Astrocyte of the spinal cord (primary cell): ENCODE measurements at places on chromosomes 4 and X.

- DNase-seq = peak; percentile 23
These were observed 191.2 kb downstream of the IDS start for GRCh38 chrX:149313871-149314371.

GRCh38 chrX:21926527-21927278 is 13.8 kb upstream of the SMS start:
- peak; percentile 93 for DNase-seq

DNA sequence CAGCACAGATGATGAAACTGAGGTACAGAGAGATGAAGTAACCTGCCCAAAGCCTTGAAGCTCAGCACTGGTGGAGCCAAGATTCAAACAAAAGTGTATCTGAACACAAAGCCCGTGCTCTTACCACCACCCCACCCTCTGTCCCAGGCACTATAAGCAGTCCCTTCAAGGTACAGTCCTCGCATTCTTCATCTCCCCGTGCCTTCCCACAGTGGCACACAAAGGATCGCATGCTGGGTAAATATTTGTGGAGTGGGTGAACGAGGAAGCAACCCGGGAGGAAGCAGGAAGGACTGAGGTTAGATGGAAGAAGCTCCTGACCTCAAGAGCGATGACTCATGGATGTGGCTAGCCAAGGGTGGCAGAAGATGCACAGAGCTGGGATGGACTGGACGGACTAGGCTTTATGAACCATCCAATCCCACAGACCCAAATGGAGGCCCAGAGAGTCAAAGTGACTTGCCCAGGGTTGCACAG is 18.4 kb downstream of the IQSEC2 start:
- peak; percentile 56 for DNase-seq

DNA sequence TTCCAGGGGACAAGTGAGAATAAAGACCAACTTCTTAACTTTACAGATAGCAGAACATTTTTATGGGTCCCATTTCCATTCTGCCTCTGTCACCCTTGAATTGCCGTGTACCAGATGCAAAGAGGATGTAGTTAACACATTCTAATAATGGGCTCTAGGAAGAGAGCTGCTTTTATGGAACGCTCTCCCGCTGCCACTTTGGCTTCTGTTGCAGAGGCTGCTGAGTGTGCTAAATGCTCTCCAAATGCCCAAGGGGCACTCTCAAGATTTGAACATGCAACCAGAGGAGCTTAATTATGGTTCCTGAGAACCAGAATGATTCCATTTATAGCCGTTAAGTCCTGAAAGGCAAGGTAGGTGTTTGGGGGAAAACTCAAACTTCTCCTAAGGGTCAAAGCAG is 28.1 kb upstream of the GPC3 start:
- no peak for DNase-seq

GRCh38 chr4:145176641-145177432 is 3.6 kb downstream of the OTUD4 start:
- DNase-seq = no peak

- no peak for DNase-seq
These were observed 1.0 kb upstream of the HTR2C start for GRCh38 chrX:114582698-114583395.

DNA sequence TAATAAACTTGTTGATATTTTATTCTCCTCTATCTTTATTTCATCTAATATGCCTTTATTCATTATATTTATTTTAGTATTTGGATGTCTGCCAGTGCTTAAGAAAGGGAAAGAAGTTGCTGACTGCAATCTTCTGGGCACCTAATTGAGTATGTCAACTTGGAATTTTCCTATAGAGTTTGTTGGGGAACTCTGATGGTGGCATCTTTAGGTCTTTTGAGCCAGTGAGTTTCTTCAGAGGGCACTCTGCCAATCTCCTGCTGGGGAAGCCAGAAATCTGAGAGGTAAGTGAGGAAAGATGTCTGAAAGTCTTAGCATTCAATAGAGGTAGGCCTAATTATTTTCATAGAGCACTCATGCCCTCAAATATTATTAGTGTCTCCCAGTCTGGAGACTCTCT is 475.0 kb downstream of the GABRG1 start:
- DNase-seq = no peak

DNA sequence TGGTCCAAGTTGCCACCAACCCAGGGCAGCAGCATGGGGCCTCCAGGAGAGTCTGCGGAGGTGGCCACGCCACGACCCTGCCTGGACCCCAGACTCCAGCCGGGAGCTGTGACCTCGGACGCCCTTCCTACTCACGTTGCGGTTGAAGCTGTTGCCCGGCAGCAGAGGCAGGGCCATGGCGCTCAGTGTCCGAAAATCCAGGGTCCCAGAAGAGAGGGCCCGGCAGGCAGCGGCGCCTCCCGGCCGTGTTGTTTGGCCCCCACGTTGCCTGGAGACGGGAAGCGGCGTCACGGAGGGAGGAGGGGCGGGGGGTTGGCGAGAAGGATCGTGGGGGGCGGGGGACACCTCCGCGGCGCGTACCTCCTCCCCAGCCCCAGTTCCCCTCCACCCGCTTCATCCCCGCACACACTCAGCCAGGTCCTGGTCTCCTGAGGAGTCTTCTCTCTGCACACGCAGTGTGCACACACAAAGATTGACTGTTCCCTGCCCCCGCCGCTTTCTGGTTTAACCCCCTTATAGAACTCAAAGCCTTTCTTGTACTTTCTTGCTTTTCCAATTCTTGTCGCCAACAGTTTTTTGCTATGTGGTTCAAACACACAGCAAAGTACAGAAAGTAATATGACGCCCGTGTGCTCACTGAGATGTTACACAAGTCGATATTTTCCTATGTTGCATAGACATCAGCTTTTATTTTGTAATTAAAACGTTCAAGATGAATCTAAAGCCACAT is at the start of gene EFHC2:
EFHC2 (minus strand) TSS at position 261 of the 730 bp plus-strand sequence; CDS start at position 177, 84 bp downstream.
- no peak for DNase-seq

- DNase-seq = no peak
These were observed 505.0 kb downstream of the ARAP2 start for GRCh38 chr4:35739308-35739707.

- no peak for DNase-seq
These were observed 4.6 kb upstream of the CD99L2 start for GRCh38 chrX:150903110-150903508.

GRCh38 chr4:119286377-119287002 is 35.4 kb downstream of the FABP2 start:
- peak; percentile 88 for DNase-seq

- no peak for DNase-seq
These were observed 68.0 kb upstream of the MAGED1 start for GRCh38 chrX:51825436-51825835.

DNA sequence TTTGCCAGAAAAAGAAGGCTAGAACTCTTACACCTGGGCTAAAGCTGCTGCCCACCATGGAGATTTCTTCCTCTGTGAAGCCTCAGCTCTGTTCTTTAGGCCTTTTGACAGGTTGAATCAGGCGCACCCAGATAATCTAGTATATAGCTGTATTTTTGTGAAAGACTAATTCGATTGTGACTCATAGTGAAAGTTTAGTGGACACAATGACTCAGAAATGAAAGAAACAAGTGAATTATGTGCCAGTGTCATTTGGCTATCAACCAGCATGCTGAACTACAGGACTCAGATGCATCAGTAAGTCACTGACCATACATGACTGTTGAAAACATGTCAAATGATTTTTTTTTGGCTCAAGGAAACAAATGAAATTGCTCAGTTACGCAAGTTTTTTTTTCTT is 425.4 kb downstream of the SLITRK2 start:
- no peak for DNase-seq

- DNase-seq = no peak
These were observed 420.2 kb downstream of the BCOR start for GRCh38 chrX:39677585-39677977.

- DNase-seq = no peak
These were observed 24.9 kb upstream of the SEC24B start for GRCh38 chr4:109408711-109409110.

GRCh38 chr4:139754938-139755337 is 89.3 kb downstream of the MGST2 start:
- DNase-seq = no peak

- DNase-seq = no peak
These were observed 37.8 kb downstream of the CYTL1 start for GRCh38 chr4:4981427-4981826.

- no peak for DNase-seq
These were observed 95.4 kb downstream of the ARHGAP24 start for GRCh38 chr4:85570388-85570787.

DNA sequence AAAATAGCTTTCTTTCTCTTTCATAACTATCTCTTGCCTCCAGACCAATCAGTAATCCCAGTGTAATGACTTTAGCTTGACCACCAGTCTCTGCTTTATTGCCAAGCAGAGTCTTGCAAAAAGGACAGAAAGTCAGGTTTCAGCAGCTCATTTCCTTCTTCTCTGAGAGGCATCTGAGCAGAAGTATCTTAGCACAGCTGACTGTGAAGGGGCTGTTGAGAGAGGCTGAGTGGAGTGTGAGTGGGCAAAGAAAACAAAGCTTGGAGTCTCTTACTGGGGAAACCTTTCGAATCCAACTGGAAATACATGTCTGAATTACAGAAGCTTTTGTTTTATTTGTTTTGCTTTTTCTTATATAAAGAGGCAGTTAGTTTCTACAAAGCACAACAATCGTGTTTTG is 170.3 kb upstream of the IGFBP7 start:
- no peak for DNase-seq

DNA sequence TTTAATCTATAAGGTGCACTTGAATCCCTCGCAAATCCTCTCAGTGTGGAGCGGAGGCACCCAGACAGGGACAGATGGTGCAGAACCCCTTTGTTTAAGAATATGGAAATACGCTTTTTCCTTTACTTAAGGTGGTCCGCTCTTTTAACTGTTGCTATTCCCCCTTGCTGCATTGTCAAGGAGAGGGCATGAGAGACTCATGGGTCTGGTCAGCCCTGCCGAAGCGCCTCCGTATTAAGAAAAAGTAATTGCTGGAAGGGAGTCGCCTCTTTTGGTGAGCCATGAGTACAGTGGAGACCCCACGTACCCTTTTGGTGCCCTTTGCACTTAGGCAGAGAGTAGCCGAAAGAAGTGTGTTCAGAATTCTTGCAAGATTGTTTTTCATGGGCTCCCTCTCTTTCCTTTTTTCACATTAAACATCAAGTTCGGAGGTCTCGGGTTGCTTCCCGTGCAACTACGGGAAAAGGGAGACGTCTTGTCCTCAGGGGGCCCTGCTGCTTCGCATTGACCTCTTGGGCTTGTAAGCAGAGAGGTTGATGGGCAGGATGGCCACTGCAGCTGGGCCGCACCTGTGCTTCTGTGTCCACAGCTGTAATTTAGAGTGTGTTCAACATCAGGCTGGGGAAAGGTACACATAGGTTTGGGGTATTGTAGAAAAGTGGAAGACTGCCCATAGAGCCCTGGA is 109.6 kb downstream of the SPRY1 start:
- peak; percentile 9 for DNase-seq

GRCh38 chrX:118109065-118109464 is 7.5 kb downstream of the KLHL13 start:
- no peak for DNase-seq

DNA sequence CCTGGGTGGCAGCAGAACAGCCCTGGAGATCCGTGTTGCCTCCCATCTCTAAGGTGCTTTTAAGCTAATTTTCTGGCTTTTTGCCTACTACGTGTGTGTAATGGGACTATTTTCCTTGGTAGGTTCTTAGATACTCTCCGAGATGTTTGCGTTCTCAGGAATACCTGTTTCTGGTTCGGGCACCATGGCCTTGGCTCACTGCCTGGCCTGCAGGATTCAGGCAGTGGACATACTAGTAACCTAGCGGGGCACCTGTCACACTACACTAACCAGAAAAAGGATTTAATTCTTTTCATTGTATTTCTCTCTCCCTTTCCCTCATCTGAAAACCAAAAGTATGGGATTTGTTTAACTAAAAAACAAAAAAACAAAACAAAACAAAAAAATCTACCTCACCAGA is 29.2 kb downstream of the FHIP1A start:
- DNase-seq = no peak

GRCh38 chrX:101550751-101551379 is 518 bp downstream of the ARMCX1 start:
- DNase-seq = peak; percentile 41

DNA sequence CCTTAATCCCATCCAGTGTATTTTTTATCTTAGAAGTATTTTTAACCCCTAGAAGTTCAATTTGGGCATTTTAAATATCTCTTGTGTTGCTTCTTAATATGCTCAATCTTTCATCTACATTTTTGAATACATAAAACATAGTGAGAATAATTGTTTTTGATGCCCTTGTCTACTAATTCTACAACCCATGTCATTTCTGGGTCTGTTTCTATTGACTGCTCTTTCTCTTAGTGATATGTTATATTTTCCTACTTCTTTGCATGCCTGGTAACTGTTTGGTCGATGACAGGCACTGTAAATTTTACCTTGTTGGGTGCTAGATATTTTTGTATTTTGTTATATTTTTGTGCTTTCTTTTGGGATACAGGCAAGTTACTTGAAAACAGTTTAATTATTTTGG is 56.3 kb downstream of the CYTL1 start:
- no peak for DNase-seq

- DNase-seq = no peak
These were observed 241.6 kb downstream of the MGST2 start for GRCh38 chr4:139907001-139907809.

DNA sequence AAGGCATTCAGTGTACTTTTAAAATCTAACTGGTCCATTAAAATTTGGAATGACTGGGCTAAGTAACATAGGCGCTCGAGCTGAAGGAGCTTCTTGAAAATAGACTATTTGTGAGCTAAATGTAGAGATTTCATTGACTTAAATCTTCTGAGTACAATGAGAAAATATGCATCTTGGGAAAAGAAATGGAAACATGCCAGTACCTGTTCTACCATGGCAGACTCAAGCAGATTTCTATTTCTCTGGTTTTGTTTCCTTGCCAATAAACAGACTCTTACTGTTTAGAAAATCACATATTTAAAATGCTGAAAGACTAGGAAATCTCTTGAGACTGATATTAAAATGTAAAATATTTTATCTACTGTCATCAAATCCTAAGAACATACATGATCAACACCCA is 678.1 kb downstream of the FAT4 start:
- DNase-seq = no peak

GRCh38 chr4:185470501-185471195 is 885 bp downstream of the CCDC110 start:
- peak; percentile 20 for DNase-seq

GRCh38 chr4:34182306-34182705 is 2062.0 kb downstream of the ARAP2 start:
- DNase-seq = peak; percentile 15

DNA sequence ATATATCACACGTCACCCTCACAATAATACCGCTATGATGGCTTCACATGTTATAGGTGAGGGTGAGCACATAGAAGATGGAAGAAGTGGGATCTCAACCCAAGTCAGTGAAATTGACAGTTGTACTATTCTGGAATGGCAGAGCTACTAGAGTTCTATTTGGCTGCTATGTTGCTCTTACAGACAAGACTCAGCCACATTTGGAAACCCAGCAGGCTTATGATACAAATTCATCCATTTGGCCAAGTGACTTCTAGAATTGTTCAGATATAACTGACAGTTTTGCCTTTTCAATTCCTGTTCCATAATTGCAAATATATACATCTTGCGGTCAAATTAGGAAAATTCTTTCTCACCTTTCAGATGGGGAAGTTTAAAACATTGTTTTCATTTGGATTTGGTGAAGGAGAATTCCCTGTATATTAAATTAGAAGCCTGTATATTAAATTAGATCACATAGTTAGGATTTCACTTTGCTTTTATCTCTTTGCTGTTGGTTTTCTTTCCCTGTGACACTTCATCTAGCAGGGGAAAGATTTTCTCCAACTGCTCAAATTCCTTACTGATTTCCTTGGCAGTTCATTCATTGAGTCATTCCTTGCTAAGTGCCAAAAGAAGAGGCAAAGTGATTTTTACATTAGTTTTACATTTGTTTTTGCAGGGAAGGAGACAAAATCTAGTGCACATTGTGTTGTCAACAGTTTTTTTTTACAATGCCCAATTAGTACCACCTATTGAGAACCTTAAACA is 120.6 kb upstream of the TBC1D9 start:
- peak; percentile 58 for DNase-seq

- DNase-seq = peak; percentile 25
These were observed 53.2 kb upstream of the SPANXB1 start for GRCh38 chrX:140949233-140949632.
